ENCODE measurements at places on chromosomes 11 and 22.

DNA sequence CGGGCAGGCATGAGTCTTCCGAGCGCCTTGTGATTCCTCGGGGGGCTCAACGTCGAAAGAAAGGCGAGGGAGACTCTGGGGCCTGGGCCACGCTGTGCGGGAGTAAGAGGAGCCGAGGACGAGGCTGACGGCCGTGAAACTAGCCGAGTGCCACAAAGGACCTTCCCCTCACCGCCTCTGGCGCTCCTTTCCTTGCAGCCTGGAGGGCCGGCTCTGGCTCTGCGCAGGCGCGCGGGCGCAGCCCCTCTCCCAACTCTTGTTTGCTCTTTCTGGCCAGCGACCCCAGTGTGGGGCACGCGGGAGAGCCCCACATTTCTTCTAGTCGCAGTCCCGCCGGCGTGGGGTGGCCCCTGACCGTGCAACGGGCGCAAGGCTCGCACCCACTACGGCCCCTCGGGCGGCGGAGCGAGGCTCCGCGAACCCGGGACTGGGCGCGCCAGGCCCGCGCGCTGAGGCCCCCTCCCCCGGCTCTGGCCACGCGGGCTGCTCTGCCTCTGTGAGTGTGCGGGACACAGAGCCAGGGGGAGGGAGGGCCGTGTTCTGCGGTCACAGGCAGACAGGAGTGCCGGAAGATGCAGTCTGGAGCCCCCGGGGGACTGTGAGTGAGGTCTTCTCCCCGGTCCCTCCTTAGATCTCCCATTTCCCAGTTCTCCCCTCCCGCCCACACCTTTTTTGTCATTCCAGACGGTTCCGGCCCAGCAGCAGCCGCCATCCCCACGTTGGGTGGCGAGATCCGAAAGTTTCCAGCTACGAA lies 1.0 kb upstream of the TOB2 start:
- peak; percentile 59 for DNase-seq

- DNase-seq = no peak
Measured at GRCh38 chr11:44286268-44286880, 23.6 kb downstream of the ALX4 start.

GRCh38 chr11:61963282-61964057 lies 4.0 kb downstream of the FTH1 start:
- no peak for DNase-seq

GRCh38 chr11:57303280-57303989 lies 21.3 kb downstream of the TNKS1BP1 start:
- no peak for DNase-seq

GRCh38 chr22:44276706-44277356 lies 35.9 kb downstream of the SHISAL1 start:
- DNase-seq = no peak

- no peak for DNase-seq
Measured at GRCh38 chr11:100930185-100930778, 199.3 kb downstream of the PGR start.

DNA sequence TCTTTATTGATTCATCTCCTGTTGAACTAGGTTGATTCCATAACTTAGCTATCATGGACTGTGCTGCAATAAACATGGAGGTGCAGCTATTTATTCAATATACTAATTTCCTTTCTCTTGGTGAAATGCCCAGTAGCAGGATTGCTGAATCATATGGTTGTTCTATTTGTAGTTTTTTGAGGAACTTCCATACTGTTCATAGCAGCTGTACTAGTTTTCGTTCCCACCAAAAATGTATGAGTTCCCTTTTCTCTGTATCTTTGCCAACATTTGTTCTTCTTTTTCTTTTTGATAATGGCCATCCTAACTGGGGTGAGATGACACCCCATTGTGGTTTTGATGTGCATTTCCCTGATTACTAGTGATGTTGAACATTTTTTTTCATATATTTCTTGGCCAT lies 87.2 kb upstream of the NAV2 start:
- no peak for DNase-seq

DNA sequence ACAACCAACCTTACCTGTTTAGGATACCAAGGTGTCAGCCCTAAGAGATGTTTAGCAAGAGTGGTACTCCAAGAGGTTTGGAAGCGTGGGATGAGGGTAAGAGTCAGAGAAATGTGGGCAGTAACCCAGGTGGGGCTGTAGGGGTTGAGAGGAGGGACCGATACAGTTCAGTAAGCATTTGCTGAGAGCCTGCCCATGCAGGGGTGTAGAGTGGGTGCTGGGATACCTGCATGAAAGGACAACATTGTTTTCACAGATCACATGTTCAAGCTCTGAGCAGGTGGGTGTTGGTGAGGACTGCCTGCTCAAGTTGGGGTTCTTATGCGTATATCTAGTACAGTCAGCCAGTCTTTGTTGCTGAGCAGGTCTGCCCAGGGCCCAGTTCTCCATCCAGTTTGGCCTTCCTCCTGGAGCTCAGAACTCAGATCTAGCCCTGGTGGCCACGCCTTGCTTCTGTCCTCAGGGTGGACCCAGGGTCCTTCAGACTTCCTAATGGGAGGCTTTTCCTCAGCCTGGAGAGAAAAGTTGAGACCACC lies 14.8 kb downstream of the PPFIBP2 start:
- DNase-seq = no peak

- no peak for DNase-seq
Measured at GRCh38 chr11:74739546-74740270, 8.5 kb upstream of the CHRDL2 start.

GRCh38 chr11:107598225-107599139 lies 7.5 kb downstream of the ELMOD1 start:
- no peak for DNase-seq

GRCh38 chr22:30396871-30397655 lies at the start of gene SEC14L2:
SEC14L2 (plus strand) TSS chr22:30397018; CDS start chr22:30397117, 99 bp downstream.
- no peak for DNase-seq

Measured in amygdala (tissue), 56 donors.